Uterus (tissue), 4 donors: ENCODE measurements at places on chromosomes 1 and 21.

- H3K27ac ChIP-seq: peak overlapping the region; percentile 33
- H3K27me3 ChIP-seq: peaks cover 3% of the 10 kb centered on the region
- H3K36me3 ChIP-seq: no peaks in the 10 kb centered on the region
Measured at GRCh38 chr1:179586107-179586823, 5.4 kb upstream of the TDRD5 start.

DNA sequence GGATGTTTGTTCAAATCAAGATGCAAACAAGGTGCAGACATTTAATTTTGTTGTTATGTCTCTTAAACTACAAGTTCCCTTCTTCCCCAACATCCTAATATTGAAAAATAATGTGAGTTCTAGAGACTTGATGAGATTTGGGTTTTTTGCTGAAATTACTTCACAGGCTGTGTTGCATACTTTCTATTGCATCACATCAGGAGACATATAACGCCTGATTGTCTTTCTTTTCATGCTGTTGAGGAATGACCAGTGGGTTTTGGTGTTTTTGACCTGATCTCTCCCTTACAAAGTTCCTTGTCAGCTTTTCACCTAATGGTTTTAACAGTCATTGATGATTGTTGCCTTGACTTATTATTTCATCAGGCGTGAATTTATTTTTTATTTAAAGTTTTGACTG, 83.4 kb downstream of the UROD start:
- H3K4me3 ChIP-seq: no peak overlapping the region
- H3K27me3 ChIP-seq: no peaks in the 10 kb centered on the region
- H3K4me1 ChIP-seq: no peaks in the 10 kb centered on the region
- DNase-seq: no peak

GRCh38 chr1:182684116-182684828, at the start of gene RGS8:
Gene RGS8 (minus strand): TSS chr1:182684587. CDS start chr1:182669649, 14,938 bp downstream.
- H3K27ac ChIP-seq: no peak within 1 kb of the TSS
- no peaks in the 10 kb centered on the region for H3K36me3 ChIP-seq
- no peaks in the 10 kb centered on the region for H3K4me1 ChIP-seq
- no peaks in the 10 kb centered on the region for H3K27me3 ChIP-seq
- DNase-seq: no peak
- no peak within 1 kb of the TSS for H3K4me3 ChIP-seq

GRCh38 chr1:109573785-109574184, 25.4 kb downstream of the GNAI3 start:
- DNase-seq: no peak
- no peak overlapping the region for H3K4me3 ChIP-seq
- no peaks in the 10 kb centered on the region for H3K36me3 ChIP-seq
- no peak overlapping the region for H3K27ac ChIP-seq
- no peaks in the 10 kb centered on the region for H3K4me1 ChIP-seq

DNA sequence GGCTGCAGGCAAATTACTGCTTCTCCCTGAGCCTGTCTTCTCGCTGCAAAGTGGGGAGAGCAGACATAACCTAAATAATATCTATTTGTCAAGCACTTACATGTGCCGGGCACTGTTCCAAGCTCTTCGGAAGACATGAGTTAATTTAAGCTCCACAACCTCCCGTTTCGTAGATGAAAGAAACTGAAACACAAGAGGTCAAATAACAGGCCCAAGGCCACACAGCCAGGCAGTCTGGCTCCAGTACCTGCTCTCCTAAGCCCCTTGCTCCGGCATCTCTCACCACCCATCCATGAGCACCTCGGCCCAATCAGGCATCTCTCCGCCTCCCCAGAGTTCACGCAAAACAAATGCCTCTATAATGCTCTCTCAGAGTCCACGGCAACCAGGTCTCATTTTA, 65.4 kb downstream of the TAS1R2 start:
- DNase-seq: no peak
- no peak overlapping the region for H3K27ac ChIP-seq
- H3K27me3 ChIP-seq: no peaks in the 10 kb centered on the region
- H3K4me3 ChIP-seq: no peak overlapping the region

DNA sequence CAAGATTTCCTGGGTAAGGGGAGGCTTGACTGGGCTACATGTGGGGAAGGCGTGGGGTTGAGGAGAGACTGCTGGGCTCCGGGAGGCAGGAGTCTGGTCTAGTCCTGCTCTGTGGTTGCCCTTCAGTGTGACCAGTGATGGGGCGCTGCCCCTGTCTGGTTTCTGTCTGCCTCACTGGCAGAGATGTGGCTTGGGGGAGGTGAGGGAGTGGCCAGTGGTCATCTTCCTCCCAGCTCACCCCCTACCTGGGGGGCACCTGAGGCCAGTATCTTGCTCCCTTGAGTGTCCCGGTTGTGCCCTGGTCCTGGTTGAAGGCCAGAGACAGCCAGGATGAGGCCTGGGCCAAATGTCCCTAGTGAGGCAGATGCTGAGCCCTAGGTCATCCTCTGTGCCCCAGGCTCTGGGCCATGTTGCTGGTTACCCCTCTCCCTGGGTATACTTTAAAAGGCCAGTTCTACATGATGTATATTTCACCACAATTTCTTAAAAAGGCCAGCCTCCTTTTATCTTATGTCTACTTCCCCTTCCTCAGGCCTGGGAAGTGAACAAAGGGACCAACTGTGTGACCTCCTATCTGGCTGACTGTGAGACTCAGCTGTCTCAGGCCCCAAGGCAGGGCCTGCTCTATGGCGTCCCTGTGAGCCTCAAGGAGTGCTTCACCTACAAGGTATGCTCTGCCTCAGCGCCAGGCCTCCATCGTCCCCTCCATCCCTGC, 10.5 kb downstream of the FAAH start:
- H3K4me1 ChIP-seq: no peaks in the 10 kb centered on the region
- H3K27ac ChIP-seq: no peak overlapping the region
- H3K4me3 ChIP-seq: no peak overlapping the region
- H3K27me3 ChIP-seq: no peaks in the 10 kb centered on the region
- DNase-seq: no peak

DNA sequence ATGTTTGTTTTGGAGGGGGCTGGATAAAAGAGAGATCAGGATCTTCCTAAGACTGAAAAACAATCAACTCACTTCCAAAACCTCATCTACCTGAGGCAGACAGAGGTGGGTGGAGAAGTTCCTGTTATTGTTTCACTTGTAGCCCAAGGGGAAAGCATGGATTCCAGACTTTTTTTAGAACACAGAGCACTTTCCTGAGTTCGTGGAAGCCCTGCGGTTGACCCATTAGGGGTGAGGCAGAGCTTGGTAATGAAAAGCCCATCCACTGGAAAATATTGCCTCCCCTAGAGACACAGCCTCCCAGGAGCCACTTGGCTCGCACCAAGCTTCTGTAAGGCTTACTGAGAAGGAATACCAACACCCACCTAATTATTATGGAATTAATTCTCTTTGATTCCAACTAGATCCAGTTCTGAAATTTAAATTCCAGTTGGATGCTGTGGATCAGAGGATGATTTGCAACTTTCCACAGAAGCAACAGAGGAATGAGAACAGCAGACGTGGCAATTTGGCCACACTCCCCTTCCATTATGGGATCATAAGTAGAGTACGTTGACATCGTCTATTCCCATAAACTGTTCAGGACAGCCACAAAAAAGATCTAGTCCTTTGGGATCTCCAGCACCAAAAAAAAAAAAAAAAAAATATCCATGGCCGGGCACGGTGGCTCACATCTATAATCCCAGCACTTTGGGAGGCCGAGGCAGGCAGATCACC, 4.1 kb upstream of the PEF1 start:
- no peak overlapping the region for H3K4me3 ChIP-seq
- DNase-seq: no peak
- peaks cover 6% of the 10 kb centered on the region for H3K4me1 ChIP-seq
- H3K27ac ChIP-seq: peak overlapping the region; percentile 40
- H3K27me3 ChIP-seq: no peaks in the 10 kb centered on the region

DNA sequence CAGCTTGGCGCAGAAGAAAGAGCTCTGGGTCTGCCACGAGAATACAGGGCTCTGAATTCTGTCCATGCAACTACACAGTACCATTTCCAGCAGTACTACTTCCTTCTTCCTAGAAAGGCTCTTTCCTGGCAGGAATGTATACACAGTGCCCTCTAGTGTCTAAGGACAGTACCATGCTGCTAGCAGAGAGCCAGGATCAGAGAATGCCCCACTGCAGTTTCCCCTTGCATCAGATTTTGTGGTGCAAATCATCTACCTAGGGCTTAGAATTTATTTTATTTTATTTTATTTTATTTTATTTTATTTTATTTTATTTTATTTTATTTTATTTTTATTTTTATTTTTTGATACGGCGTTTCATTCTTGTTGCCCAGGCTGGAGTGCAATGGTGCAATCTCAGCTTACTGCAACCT, 50.8 kb downstream of the PAX7 start:
- DNase-seq: no peak
- H3K27ac ChIP-seq: no peak overlapping the region
- H3K27me3 ChIP-seq: no peaks in the 10 kb centered on the region
- no peak overlapping the region for H3K4me3 ChIP-seq

GRCh38 chr1:43566382-43567044, 35.8 kb downstream of the PTPRF start:
- no peak overlapping the region for H3K4me3 ChIP-seq
- H3K36me3 ChIP-seq: no peaks in the 10 kb centered on the region
- no peak for DNase-seq

DNA sequence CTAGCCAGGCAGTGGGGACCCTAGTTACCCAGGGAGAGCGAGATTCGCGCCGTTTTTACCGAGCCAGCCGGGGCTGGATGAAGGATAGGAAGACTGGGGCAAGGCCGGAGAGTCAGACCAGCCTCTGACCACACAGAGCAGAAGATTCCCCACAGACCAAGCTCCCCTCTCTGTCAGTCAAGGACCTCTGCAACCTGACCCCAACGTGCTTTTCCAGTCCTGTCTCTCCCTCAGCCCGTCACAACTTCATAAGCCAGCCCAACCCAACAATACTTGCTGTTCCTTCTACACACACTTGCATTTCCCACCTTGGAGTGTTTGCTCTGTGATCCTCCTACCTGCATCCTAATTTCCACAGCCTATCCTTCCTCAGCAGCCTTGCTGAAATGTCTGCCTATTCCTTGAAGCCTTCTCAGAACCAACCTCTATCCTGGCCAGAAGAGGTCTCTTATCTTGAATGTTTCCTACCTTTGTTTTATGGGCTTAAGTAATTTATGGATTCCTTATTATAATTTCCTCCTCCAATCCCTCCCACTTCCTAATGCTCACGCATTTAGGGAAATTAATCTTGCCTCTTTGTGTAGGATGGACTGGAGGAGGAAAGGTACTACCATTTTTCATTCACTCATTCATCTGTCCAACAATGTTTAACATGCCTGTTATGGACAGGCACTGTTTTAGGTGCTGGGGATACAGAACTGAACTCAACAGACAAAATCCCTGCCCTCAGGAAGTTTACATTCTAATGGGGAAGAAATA, at the start of gene GSTM3:
Gene GSTM3, minus strand, starts transcription at position 424 of the 759 bp plus-strand sequence. CDS start 751 bp downstream, outside the sequence.
- peaks cover 4% of the 10 kb centered on the region for H3K4me1 ChIP-seq
- no peaks in the 10 kb centered on the region for H3K36me3 ChIP-seq
- no peak for DNase-seq
- peak within 1 kb of the TSS; percentile 81 for H3K27ac ChIP-seq
- peak within 1 kb of the TSS; percentile 81 for H3K4me3 ChIP-seq

DNA sequence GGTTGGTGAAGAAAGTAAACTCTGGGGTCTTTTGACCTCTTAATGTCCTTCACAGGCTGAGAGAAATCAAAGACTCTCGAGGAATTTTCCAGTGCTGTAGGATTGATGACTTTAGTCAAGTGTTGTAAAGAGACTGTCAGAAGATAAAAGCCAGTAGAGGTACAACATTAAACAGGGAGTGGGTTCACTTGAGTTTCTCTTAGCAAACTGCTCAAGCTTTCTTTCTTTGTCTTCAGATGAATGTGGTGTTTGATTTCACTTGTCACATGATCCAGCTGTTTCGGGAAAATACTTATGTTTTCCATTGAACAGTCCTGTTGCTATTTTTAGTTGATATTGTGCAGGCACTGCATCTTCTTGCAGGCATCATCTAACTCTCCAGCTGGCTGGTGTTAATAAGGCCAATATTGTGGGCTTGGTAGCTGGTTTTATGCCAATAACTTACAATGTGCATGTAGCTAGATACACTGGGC, 45.6 kb downstream of the XCL2 start:
- H3K27ac ChIP-seq: peak overlapping the region; percentile 48
- H3K4me3 ChIP-seq: no peak overlapping the region
- H3K27me3 ChIP-seq: no peaks in the 10 kb centered on the region

DNA sequence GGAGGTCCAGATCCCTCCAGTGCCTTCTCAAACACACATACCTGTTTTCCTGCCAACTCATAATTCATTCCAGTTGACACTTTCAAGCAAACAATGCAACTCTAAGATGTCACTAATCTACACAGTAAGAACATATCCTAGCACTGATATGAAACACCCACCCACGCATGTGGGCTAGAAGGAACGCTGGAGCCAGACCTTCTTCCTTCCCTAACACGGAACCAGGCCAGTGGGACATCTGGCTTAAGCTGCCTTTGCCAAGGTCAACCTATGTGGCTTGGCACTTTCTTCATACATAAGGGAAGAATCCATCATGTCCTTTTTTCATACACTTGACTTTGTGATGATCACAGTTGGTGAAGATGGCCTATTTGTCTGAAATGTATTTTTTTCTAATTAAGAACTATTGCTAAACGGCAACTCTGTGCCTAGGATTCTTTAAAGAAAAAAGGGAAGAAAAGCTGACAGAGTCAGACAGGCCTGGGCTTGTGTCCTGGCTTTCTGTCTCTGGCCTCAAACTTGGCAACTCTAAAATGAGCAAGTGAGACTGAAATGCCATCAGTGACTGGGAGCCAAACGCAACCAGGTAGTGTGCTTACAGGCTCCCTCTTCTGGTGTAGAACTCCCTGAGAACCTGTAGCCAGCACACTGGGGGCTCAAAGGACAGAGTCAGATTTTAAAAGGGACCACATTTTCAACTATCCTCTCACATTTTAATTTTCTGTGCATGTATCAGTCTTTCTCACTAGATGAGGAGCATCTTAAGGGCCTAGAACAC, 92.6 kb upstream of the BEND5 start:
- H3K4me3 ChIP-seq: no peak overlapping the region
- H3K36me3 ChIP-seq: no peaks in the 10 kb centered on the region
- no peak overlapping the region for H3K27ac ChIP-seq
- no peaks in the 10 kb centered on the region for H3K4me1 ChIP-seq

- no peaks in the 10 kb centered on the region for H3K27me3 ChIP-seq
- H3K4me3 ChIP-seq: no peak overlapping the region
- no peak for DNase-seq
- H3K4me1 ChIP-seq: no peaks in the 10 kb centered on the region
- no peaks in the 10 kb centered on the region for H3K36me3 ChIP-seq
- no peak overlapping the region for H3K27ac ChIP-seq
Measured at GRCh38 chr1:52534928-52535764, 17.7 kb downstream of the TUT4 start.

- H3K27me3 ChIP-seq: no peaks in the 10 kb centered on the region
- H3K4me1 ChIP-seq: no peaks in the 10 kb centered on the region
- H3K36me3 ChIP-seq: no peaks in the 10 kb centered on the region
- no peak overlapping the region for H3K4me3 ChIP-seq
- no peak for DNase-seq
- peak overlapping the region; percentile 81 for H3K27ac ChIP-seq
Measured at GRCh38 chr1:55582084-55582483, 366.9 kb upstream of the USP24 start.

- no peaks in the 10 kb centered on the region for H3K36me3 ChIP-seq
- peak; percentile 72 for DNase-seq
- H3K27me3 ChIP-seq: no peaks in the 10 kb centered on the region
- peak overlapping the region; percentile 63 for H3K27ac ChIP-seq
Measured at GRCh38 chr21:46392921-46393320, 65.8 kb upstream of the DIP2A start.
